ENCODE measurements at places on chromosomes 16 and 17.
A peak's percentile ranks its signal among the peaks of the same experiment; 100 is the strongest.

- H3K36me3 ChIP-seq = no peaks in the 10 kb centered on the region
- no peaks in the 10 kb centered on the region for H3K27me3 ChIP-seq
- H3K27ac ChIP-seq = peak overlapping the region; percentile 73
- H3K4me3 ChIP-seq = peak overlapping the region; percentile 79
- peaks cover 29% of the 10 kb centered on the region for H3K4me1 ChIP-seq
Measured at GRCh38 chr16:46911038-46911437, 26.9 kb downstream of the GPT2 start.

DNA sequence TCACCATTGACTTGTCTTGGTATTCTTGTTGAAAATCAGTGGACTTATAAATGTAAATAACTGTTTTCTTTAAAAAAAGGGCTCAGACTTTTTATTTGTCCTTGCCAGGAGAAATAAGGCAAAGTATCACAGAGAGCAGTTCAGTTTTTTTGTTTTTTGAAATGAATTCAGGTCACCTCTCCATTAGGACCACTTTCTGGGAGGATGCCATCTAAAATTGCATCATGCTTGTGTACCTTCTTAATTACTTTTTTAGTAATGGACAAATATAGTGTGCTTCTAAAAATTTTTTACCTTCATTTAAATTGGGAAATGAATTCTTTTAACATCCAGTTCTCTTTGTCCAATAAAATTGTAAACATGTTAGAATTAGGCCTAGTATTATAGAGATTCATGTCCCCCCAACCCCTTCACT, 210.0 kb downstream of the BCAS3 start:
- H3K4me1 ChIP-seq = no peaks in the 10 kb centered on the region
- H3K27ac ChIP-seq = no peak overlapping the region
- peak overlapping the region; percentile 40 for H3K4me3 ChIP-seq
- H3K36me3 ChIP-seq = no peaks in the 10 kb centered on the region

DNA sequence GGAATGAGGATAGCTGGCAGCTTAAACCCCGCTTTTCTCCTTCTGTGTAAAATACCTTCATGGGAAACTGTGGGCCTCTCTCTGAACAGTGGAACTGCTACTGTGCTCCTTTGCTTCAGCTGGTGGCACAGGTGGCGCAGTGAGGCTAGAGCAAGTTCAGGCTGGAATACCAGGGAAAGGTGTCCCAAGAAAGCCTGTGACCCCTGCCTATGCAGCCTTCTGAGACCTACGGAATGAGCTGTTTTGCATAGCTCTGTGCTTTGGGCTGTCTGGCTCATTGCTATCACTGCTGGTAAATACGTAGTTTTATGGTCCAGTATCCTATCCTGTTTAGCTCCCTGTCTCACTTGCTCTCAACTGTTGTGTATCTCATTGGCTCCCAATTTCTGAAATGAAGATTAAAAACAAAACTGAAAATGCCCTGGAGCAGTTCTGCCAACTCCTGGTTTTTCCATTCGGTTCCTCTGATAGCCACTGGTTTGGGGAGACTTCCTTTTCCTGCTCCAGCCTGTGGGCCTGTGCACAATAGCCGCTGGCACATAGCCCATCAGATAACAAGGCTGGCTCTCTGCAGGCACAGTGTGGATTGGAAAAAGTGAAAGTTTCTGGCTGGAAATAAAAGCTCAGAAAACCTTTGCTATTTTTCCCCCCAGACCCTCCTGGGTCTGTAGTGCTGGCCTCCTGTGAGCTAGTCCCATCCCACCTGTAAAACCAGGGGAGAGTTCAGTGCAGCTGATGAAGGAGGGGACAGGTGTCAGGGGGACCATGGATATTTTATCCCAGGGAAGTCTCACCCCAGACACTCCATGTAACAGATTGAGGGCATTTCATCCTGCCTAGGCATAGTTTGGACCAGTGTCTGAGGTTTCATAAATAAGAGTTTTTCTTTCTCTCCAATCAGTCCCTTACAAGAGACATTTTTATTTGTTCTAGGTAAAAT, 24.0 kb downstream of the LIMD2 start:
- no peak for DNase-seq
- peaks cover 13% of the 10 kb centered on the region for H3K4me1 ChIP-seq
- H3K36me3 ChIP-seq = peaks cover 10% of the 10 kb centered on the region
- H3K27ac ChIP-seq = no peak overlapping the region

DNA sequence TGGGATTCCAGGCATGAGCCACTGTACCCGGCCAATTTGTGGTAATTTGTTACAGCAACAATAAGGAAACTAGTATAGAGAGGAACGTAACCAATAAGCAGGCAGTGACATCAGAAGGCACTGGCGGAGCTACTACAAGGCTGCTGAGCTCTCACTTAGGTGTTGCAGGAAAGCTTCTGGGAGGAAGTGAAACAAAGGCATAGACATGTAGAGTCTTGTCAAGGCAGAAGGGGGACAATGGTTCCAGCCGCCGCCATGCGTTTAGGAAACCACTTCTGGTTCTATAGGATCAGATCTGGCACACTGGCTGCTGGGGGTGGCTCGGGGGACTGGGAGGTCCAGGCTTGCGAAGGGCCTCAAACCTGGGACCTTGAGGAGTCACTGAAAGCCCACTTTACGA, 9.4 kb upstream of the CPSF4L start:
- H3K4me3 ChIP-seq = no peak overlapping the region
- H3K4me1 ChIP-seq = no peaks in the 10 kb centered on the region
- H3K36me3 ChIP-seq = no peaks in the 10 kb centered on the region
- no peak for DNase-seq
- no peak overlapping the region for H3K27ac ChIP-seq

- no peaks in the 10 kb centered on the region for H3K27me3 ChIP-seq
- no peaks in the 10 kb centered on the region for H3K36me3 ChIP-seq
Measured at GRCh38 chr17:17322516-17323510, 19.6 kb downstream of the NT5M start.

GRCh38 chr16:29994600-29995323, 655 bp downstream of the HIRIP3 start:
- H3K4me1 ChIP-seq = peaks cover 42% of the 10 kb centered on the region
- peak overlapping the region; percentile 99 for H3K4me3 ChIP-seq
- no peaks in the 10 kb centered on the region for H3K36me3 ChIP-seq

DNA sequence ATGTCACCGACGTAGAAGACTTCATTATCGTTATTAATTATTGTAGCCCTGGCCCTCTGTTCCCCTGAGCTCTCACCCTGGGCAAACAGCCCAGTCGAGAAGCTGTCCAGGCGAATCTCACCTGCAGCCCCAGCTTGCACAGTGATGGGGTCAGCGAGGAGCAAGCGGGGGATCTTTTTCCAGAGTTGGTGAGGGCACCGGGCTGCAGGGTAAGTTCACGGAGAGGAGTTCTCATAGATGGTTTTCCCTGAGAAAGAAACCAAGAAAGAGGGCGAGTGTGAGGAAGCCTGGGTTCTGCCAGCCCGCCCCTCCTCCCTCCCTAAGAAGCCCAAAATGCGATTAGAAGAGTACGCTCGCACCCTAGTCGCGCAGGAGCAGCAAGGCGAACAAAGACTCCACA, 436 bp downstream of the SPAG5 start:
- H3K4me1 ChIP-seq = peaks cover 24% of the 10 kb centered on the region
- DNase-seq = no peak
- H3K4me3 ChIP-seq = peak overlapping the region; percentile 94
- H3K27ac ChIP-seq = peak overlapping the region; percentile 91
- no peaks in the 10 kb centered on the region for H3K27me3 ChIP-seq

- H3K4me1 ChIP-seq = peaks cover 79% of the 10 kb centered on the region
- H3K36me3 ChIP-seq = no peaks in the 10 kb centered on the region
- peak; percentile 90 for DNase-seq
- peak overlapping the region; percentile 99 for H3K27ac ChIP-seq
Measured at GRCh38 chr16:85935974-85936760, 37.2 kb downstream of the IRF8 start.

DNA sequence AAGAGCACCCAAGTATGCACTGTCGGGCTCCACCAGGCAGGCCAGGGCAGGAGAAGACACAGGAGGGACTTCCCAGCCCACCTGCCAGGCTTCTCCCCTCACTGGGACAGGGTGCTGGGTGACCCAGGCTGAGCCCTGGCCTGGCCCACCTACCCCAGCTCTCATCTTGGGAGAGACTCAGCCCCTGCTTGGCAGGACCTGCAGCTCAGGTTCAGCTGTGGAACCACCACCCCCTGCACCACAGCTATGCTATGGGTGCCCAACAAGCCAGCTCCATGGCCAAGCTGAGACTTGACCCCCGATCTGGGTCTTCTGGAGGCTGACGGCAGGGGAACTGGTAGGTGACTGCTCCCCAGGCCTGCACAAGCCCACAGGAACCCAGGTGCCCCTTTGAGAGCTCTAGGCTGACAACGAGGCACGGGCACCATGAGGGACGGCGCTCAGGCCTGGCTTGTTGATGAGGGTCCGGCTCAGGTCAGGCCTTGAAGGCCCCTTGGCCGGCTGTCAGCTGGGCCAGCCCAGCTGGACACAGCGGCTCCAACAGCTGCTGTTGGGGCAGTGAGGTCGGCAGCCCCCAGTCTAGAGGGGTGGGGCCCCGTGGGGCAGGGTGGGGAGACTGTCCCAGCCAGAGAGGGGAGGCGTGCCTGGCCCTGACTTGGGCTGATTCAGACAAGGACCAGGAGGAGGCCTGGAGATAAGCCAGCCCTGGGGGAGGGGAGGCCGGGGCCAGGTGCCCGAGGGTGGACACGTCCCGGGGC, 4.6 kb downstream of the RPUSD1 start:
- peaks cover 10% of the 10 kb centered on the region for H3K27me3 ChIP-seq
- no peak overlapping the region for H3K4me3 ChIP-seq
- no peaks in the 10 kb centered on the region for H3K4me1 ChIP-seq
- no peaks in the 10 kb centered on the region for H3K36me3 ChIP-seq
- no peak for DNase-seq
- no peak overlapping the region for H3K27ac ChIP-seq

- no peak overlapping the region for H3K4me3 ChIP-seq
- H3K4me1 ChIP-seq = peaks cover 14% of the 10 kb centered on the region
- no peaks in the 10 kb centered on the region for H3K36me3 ChIP-seq
- DNase-seq = no peak
Measured at GRCh38 chr17:7408252-7408727, 645 bp downstream of the NLGN2 start.

GRCh38 chr17:79991924-79992648, 43.6 kb downstream of the TBC1D16 start:
- H3K27ac ChIP-seq = no peak overlapping the region
- H3K36me3 ChIP-seq = no peaks in the 10 kb centered on the region
- H3K4me3 ChIP-seq = peak overlapping the region; percentile 76

DNA sequence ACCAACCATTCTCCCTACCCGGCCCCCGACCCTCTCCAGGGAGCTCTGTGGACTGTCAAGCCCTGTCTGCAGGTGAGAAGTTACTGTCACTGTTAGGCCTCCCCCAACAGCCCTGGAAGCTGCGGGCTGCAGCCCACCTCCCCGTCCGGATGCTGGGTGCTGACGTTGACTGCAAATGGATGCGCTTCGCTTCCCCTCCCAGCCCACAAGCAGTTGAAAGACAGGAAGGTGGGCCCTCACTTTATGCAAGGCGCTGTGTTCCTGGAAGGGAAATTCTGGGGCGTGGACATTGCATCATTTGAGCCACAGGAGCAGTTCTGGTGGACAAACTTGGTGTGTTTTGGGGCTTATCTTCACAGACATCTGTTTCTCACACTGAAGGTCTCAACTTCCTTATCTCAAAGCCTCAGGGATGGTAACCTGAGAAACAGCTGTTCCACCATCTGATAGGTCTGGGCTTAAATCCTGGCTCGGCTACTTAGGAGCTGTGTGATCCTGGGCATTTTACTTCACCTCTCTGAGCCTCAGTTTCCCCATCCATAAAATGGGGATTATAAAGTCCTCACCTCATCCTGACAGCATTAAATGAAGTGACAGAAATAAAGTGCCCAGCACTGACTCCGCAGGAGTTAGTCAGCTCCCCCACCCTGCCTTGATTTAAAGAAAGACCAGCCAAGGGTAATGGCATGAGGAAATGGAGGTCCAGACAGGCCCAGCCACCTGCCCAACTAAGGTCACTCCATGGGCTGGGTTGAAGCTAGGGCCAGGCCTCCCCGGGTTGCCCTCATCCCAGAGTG, 4.6 kb upstream of the DRC7 start:
- peak overlapping the region; percentile 77 for H3K4me3 ChIP-seq
- DNase-seq = peak; percentile 79
- H3K27me3 ChIP-seq = no peaks in the 10 kb centered on the region
- H3K4me1 ChIP-seq = peaks cover 22% of the 10 kb centered on the region
- H3K27ac ChIP-seq = peak overlapping the region; percentile 97

DNA sequence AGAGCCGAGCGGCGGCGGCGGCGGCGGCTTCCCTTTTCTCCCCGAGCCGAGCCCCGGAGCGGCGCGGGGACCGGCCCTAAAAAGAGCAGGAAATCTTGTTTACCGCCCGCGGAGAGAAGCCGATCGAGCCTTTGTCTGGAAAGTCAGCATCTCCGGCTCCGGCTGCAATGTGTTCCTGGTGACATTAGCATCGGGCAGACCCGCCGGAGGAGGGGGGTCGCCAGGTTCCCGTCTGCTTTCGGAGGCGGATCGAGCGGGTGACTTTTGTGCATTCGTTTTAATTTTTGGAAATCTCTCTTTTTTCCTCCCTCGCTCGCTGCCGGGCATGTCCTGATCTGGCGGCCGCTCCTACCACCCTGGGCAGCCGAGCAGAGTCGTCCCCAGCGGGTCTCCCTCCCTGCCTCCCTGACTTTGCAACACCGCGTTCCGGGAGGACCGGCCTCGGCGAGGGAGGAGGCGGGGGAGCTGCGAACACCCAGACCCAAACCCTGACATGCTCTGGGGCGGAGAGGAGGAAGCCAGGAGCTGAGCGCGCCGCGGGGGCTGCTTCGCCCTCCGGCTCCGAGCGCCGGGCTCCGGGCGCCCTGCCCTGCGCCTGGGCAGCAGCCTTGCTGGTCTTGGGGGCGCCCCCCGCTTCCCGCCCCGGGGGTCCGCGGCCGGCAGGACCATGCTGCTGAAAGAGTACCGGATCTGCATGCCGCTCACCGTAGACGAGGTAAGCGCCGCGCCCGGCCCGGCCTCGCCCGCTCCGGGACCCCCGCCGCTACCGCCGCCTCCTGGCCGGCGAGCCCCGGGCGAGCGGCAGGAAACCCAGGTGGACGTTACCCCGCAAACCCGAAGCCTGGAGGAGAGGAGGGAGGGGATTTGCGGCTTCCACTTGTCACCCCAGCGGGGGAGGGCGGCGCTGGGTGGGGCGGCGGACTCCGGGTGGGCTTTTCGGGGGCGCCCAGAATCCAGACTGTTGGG, 690 bp downstream of the PITPNC1 start:
- no peaks in the 10 kb centered on the region for H3K27me3 ChIP-seq
- peak overlapping the region; percentile 90 for H3K4me3 ChIP-seq
- DNase-seq = peak; percentile 49
- H3K36me3 ChIP-seq = no peaks in the 10 kb centered on the region
- peaks cover 30% of the 10 kb centered on the region for H3K4me1 ChIP-seq
- H3K27ac ChIP-seq = peak overlapping the region; percentile 66

DNA sequence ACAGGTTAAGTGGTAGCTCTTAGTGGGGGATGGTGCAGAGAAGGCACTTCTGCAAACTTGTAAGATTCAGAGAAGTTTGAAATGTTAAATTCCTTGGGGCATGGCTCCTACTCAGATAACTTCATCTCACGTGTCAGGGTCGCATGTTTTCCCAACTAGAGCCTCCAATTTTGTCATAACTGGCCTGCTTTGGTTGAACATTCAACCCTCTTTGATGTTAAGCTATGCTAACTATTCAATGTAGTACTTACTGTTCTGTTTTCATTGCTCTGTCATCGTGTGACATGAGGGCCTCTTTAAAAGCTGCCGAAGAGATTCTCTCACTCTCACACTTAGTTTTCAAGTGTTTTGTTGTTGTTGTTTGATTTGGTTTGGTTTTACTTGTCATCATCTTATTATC, 280.8 kb downstream of the CDH11 start:
- H3K27me3 ChIP-seq = no peaks in the 10 kb centered on the region
- no peaks in the 10 kb centered on the region for H3K36me3 ChIP-seq
- H3K4me1 ChIP-seq = no peaks in the 10 kb centered on the region
- no peak overlapping the region for H3K4me3 ChIP-seq
- no peak for DNase-seq

- no peak for DNase-seq
- H3K4me3 ChIP-seq = no peak overlapping the region
- H3K27me3 ChIP-seq = peaks cover 9% of the 10 kb centered on the region
- H3K36me3 ChIP-seq = no peaks in the 10 kb centered on the region
Measured at GRCh38 chr17:376936-377863, 24.6 kb upstream of the RPH3AL start.
